Heart left ventricle (tissue), 16 donors: ENCODE measurements at places on chromosomes 1 and 21. TPM values are rescaled to one million over a fixed set of nuclear protein-coding genes. Genes with fewer than 3 reads are reported as not detected.

DNA sequence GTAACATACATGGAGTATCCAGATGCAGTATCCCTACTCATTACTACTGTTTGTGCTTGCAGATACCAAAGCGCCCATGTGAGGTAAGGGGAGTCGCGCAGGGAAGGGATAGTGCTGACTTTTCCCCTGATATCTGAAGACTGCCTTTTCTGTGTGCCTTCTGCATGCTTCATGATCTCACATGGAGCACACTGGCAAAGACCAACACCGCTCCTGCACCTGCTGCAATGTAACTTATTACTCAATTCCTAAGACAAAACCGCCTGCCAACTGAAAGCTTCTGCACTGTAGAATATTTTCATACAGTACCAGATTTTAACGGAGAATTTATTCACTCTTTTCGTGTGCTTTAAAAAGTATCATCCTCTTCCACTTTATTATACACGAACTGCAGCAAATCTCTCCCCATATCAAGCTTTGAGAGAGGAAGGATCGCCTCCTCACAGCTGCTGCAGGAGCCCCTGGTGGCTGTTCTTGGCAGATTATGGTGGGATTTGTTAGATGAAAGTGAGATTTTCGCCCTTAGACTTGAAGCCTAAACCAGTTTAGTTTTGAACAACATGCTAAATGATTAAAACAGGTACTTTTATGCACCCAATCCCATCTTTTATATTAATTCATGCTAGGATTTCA, 99.1 kb downstream of the PTPN14 start:
- DNase-seq = no peak

DNA sequence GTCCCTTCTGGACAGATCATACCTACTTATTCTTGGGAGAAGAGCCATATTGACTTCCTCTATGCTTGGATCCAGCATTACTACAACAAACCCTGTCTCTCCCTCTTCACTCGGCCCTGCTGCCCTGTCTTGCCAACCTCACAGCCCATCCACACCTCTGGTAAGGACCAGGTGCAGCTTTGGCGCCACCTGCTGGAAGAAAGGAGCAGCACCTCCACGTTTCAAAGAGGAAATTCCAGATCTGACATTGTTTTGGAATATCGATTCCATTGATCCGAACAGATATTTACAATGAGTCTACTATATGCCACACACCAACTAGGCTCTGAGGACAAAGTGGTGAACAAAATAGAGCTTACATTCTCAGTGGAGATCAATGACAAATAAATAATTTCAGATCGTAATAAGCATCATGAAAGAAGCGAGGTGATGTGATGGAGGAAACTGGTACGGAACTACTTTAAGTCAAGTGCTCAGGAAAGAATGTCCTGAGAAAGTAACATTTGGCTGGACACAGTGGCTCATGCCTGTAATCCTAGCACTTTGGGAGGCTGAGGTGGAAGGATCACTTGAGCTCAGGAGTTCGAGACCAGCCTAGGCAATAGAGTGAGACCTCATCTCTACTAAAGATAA, 18.7 kb downstream of the MFSD2A start:
- DNase-seq = peak; percentile 85

DNA sequence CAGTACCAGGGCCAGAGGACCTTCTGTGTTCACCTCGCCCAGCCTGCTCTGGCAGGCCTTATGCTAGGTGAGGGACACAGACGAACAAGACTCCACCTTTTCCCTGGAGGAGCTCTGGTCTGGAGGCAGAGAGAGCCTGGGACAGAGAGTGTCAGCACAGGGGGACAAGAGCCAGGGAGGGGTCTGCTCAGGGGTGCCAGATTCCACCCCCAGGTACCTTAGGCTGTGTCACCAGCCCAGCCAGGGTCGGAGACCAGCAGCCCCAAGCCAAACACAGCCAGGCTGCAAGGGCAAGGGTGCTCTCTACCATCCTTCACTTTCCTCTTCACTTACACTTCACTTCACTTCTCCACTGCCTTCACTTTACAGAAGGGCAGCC, 4.3 kb upstream of the LRP8 start:
- DNase-seq = no peak

GRCh38 chr1:87236585-87236984, 92.1 kb upstream of the LMO4 start:
- DNase-seq = no peak

GRCh38 chr1:26410706-26411623, at the start of gene LIN28A:
Gene LIN28A, plus strand, starts transcription at chr1:26410817. Its CDS starts 75 bp downstream, at chr1:26410892.
- DNase-seq = no peak

- no peak for DNase-seq
These were observed 193.3 kb upstream of the BEND5 start for GRCh38 chr1:48969971-48970370.

Gene KPRP
- not detected for total RNA-seq

Gene LMOD1
- total RNA-seq = 8.3 TPM

Gene SPOCD1
- 0.46 TPM for total RNA-seq

Gene GPA33
- total RNA-seq = 1.8 TPM

Gene OR14I1
- not detected for total RNA-seq
